Astrocyte (in vitro differentiated cells and primary cell): ENCODE measurements at places on chromosomes 4 and X.

DNA sequence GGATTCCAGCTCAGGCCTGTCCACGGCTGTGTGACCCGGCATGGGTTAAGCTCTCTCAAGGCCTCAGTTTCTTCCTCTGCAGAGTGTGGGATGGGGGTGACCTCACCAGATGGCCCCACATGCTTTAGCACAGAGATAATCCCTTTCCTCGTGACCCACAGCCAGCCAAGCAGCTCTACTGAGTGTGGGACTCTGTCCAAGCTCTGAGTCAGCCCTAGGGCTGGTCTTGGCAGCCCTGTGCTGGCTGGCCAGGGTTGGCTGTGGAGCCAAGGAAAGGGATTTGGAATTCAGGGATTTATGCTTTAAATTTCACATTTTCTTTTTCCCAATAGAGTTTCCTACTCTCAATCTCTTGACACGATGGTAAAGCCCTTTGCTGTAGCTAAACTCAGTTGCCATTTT lies 19.7 kb upstream of the SPON2 start:
- peak; percentile 96 for DNase-seq

- no peak for DNase-seq
Measured at GRCh38 chr4:94759767-94760211, 2.0 kb downstream of the BMPR1B start.

- DNase-seq = no peak
Measured at GRCh38 chr4:142701017-142701416, 145.1 kb downstream of the INPP4B start.

DNA sequence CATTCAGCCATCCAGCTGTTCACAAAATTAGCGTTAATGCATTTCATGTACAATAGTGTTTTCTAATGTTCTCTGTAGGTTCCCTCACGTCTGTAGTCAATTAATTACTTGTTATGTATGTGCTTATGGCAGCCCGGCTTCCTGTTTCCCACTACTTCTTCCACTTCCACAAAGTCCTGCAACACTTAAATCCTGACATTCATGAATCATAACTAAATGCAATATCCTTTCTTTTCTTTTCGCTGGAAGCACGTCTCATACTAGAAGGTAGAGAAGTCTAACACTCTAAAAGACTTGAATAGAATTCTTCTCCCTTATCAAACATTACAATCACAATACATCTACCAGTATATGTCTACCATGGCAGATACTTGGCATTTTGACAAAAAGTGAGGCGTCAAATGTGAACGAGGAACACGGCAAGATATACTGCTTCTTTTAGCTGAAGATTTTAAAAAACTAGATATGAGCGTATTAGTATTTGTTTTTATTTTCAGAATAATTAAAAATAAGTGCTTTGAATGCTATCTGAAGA lies 239.0 kb upstream of the DIAPH2 start:
- no peak for DNase-seq

DNA sequence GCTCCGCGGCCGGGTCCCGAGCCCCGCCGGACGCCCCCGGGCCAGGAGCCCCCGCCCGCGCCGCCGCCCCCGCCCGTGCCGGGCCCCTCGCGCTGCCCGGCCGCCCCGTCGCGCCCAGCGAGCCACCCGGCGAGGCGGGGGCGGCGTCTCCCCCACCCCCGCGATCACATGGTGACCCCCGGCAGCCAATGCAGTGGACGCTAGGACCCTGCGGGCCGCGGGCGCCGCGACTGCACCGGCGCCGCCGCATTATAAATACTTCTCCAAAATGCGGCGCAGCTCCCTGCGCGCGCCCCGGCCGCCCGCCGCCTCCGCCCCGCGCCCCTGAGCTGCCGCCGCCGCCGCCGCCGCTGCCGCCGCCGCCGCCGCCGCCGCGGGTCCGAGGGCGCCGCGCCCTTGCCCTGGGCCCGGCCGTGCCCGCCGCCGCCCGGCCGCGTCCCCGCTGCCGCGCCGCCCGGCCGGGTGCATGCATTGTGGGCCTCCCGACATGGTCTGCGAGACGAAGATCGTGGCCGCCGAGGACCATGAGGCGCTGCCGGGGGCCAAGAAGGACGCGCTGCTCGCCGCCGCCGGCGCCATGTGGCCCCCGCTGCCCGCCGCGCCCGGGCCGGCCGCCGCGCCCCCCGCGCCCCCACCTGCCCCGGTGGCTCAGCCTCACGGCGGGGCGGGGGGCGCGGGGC lies at the start of gene NAT8L:
TSS of gene NAT8L (plus strand) at position 282 of the 680 bp plus-strand sequence. CDS start at position 467, 185 bp downstream.
- DNase-seq = no peak

GRCh38 chrX:8138252-8138651 lies 32.8 kb downstream of the VCX2 start:
- DNase-seq = no peak

DNA sequence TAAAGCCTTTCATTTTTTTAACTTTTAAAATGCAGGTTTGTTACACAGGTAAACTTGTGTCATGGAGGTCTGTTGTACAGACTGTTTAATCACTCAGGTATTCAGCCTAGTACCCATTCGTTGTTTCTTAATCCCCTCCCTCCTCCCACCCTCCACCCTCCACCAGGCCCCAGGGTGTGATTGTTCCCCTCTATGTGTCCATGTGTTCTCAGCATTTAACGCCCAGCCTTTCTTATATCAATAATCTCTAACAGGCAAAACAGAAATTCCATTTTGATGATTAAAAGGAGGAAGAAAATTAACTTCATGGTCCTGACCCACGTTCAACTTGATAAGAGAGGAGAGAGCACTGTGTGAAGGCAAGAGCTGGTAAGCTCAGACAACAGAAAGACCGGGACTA lies 75.1 kb downstream of the TSPAN5 start:
- DNase-seq = no peak

- peak; percentile 3 for DNase-seq
Measured at GRCh38 chr4:149965206-149965605, 113.0 kb upstream of the DCLK2 start.

GRCh38 chr4:128663325-128663724 lies 146.2 kb upstream of the JADE1 start:
- no peak for DNase-seq
